Activated T-helper 2 cell treated with anti-CD3 and anti-CD28 coated beads, Interferon-gamma antibody, Interleukin-2, Interleukin-4, amounts not matched to agents 10 μg/mL and 5 μg/mL and 100 μg/mL, durations not matched to agents 14 hours and 24 hours and 36 hours (primary cell): ENCODE measurements at places on chromosomes 7 and 10.

GRCh38 chr10:97991871-97992270 is 38.5 kb downstream of the CRTAC1 start:
- no peak for DNase-seq
- H3K27me3 ChIP-seq, result peaks cover 2% of the 10 kb centered on the region
- H3K36me3 ChIP-seq, result no peaks in the 10 kb centered on the region
- H3K4me3 ChIP-seq, result no peak overlapping the region

- H3K4me3 ChIP-seq, result no peak overlapping the region
- no peaks in the 10 kb centered on the region for H3K36me3 ChIP-seq
- peaks cover 5% of the 10 kb centered on the region for H3K27me3 ChIP-seq
- H3K4me1 ChIP-seq, result peaks cover 13% of the 10 kb centered on the region
- no peak overlapping the region for H3K27ac ChIP-seq
These were observed 9.2 kb downstream of the SGMS1 start for GRCh38 chr10:50614444-50615137.

- no peak overlapping the region for H3K4me3 ChIP-seq
- no peak for DNase-seq
- H3K4me1 ChIP-seq, result no peaks in the 10 kb centered on the region
- no peak overlapping the region for H3K27ac ChIP-seq
- no peaks in the 10 kb centered on the region for H3K27me3 ChIP-seq
These were observed 411.6 kb upstream of the DPP6 start for GRCh38 chr7:153640586-153640985.

GRCh38 chr7:158648787-158649186 is 55.8 kb downstream of the NCAPG2 start:
- peaks cover 14% of the 10 kb centered on the region for H3K4me1 ChIP-seq
- H3K4me3 ChIP-seq, result no peak overlapping the region
- DNase-seq, result no peak
- H3K27ac ChIP-seq, result no peak overlapping the region
- H3K36me3 ChIP-seq, result peaks cover 80% of the 10 kb centered on the region

GRCh38 chr7:44743750-44744149 is 4.9 kb upstream of the ZMIZ2 start:
- H3K27me3 ChIP-seq, result no peaks in the 10 kb centered on the region
- H3K36me3 ChIP-seq, result no peaks in the 10 kb centered on the region
- H3K4me1 ChIP-seq, result peaks cover 8% of the 10 kb centered on the region
- DNase-seq, result no peak

DNA sequence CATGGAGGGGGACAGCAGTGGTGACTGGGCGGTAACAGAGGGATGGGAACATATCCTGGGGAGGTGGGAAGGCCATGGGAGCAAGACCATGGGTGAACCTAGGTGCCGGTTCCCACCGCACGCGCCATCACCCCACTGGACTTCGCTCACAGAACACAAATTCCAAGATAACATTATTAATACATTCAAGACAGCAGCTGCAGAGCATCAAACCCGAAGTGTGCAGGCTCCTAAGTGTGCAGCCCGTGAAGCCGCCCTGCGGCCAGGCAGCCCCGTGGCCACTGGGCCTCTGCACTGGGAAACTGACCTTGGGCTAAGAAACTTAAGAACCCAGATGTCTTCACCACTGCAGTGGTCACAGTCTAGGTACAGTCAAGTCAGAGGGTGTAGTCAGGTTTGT is 42.8 kb upstream of the ZRANB1 start:
- peaks cover 2% of the 10 kb centered on the region for H3K4me1 ChIP-seq
- peaks cover 13% of the 10 kb centered on the region for H3K27me3 ChIP-seq
- DNase-seq, result no peak
- H3K36me3 ChIP-seq, result no peaks in the 10 kb centered on the region
- H3K27ac ChIP-seq, result no peak overlapping the region

DNA sequence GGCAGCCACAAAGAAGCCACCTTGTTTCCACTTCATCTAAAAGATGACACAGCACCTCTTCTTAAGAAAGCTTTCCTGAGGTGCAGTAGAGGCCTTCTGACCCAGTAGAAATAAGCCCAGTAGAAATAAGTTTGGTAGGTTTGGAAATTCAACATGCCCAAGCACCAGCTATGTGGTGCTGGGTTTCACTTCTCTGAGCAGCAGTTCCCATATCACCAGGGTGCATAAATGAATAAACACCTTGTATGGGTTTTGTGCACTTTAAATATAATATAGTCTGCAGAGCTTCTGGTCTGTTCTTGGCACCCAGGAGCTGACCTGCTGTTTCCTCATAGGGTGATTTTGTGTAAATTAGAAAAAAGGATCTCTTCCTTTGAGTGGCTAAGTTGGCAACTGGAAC is 492.4 kb upstream of the SORCS1 start:
- no peaks in the 10 kb centered on the region for H3K27me3 ChIP-seq
- DNase-seq, result no peak
- H3K4me3 ChIP-seq, result no peak overlapping the region
- H3K36me3 ChIP-seq, result no peaks in the 10 kb centered on the region

DNA sequence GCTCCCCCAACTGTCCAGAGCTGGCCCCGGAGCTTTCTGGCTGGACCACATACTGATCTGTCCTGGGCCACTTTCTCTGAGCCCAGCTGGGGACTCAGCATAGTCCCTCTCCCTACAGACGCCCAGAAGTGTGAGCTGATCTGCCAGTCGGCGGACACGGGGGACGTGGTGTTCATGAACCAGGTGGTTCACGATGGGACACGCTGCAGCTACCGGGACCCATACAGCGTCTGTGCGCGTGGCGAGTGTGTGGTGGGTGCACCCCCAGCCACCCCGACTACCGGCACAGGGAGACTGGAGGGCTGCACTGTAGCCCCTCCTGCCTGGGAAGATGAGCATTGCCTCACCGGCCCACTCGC is 41.8 kb downstream of the TBATA start:
- peaks cover 9% of the 10 kb centered on the region for H3K4me1 ChIP-seq
- no peaks in the 10 kb centered on the region for H3K27me3 ChIP-seq
- H3K36me3 ChIP-seq, result no peaks in the 10 kb centered on the region
- H3K27ac ChIP-seq, result no peak overlapping the region

- H3K4me1 ChIP-seq, result peaks cover 14% of the 10 kb centered on the region
- H3K27me3 ChIP-seq, result no peaks in the 10 kb centered on the region
- H3K4me3 ChIP-seq, result no peak overlapping the region
- no peak for DNase-seq
- no peak overlapping the region for H3K27ac ChIP-seq
These were observed 26.9 kb downstream of the BLVRA start for GRCh38 chr7:43785420-43785819.

GRCh38 chr10:122856902-122857301 is 11.2 kb upstream of the CUZD1 start:
- H3K36me3 ChIP-seq, result peaks cover 63% of the 10 kb centered on the region
- H3K4me3 ChIP-seq, result no peak overlapping the region
- no peak for DNase-seq
- H3K27me3 ChIP-seq, result no peaks in the 10 kb centered on the region
- no peak overlapping the region for H3K27ac ChIP-seq

DNA sequence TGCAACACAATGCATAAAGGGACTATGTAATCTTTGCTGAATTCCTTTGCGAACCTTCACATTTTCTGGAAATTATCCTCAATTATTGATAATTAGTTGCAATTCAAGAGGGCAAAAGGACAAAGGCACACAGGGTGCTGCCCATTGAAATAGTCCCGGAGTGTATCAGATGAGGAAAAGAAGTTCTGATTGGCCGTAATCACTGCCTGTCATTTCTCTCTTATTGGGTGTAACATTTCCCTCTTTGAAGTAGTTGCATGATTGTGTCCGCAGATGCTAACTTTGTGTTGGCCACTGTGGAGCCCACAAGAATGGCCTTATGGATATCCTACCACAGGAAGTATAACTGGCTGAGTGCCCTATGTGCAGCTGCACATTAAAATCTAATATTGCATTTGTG is 35.1 kb upstream of the TAS2R16 start:
- no peaks in the 10 kb centered on the region for H3K27me3 ChIP-seq
- no peak overlapping the region for H3K4me3 ChIP-seq
- no peak for DNase-seq
- H3K27ac ChIP-seq, result no peak overlapping the region
- H3K36me3 ChIP-seq, result no peaks in the 10 kb centered on the region

- DNase-seq, result no peak
- H3K36me3 ChIP-seq, result peaks cover 94% of the 10 kb centered on the region
- H3K27me3 ChIP-seq, result no peaks in the 10 kb centered on the region
- H3K4me3 ChIP-seq, result no peak overlapping the region
These were observed 28.2 kb downstream of the IL2RA start for GRCh38 chr10:6033954-6034353.

DNA sequence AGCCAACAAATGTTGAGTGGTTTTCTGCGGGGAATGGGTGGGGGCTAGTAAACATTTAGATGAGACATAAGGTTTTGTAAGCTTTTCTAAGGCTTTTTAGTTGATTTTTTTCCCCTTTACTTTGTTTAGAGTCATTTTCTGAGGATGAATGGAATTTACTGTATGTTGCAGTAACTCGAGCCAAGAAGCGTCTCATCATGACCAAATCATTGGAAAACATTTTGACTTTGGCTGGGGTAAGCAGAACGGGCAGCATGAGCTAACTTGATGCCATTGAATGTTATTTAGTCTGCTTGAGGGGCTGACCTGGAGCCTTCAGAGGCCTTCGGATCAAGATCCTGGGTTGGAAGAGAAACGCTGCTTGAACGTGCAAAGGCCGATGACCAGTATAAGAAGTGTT is 37.3 kb downstream of the FBH1 start:
- H3K4me1 ChIP-seq, result peaks cover 3% of the 10 kb centered on the region
- no peak overlapping the region for H3K4me3 ChIP-seq
- H3K27me3 ChIP-seq, result no peaks in the 10 kb centered on the region
- no peak for DNase-seq
- H3K36me3 ChIP-seq, result peaks cover 70% of the 10 kb centered on the region

GRCh38 chr10:50636618-50637579 is 13.1 kb upstream of the SGMS1 start:
- peaks cover 27% of the 10 kb centered on the region for H3K4me1 ChIP-seq
- H3K4me3 ChIP-seq, result peak overlapping the region; percentile 45
- peak overlapping the region; percentile 35 for H3K27ac ChIP-seq

DNA sequence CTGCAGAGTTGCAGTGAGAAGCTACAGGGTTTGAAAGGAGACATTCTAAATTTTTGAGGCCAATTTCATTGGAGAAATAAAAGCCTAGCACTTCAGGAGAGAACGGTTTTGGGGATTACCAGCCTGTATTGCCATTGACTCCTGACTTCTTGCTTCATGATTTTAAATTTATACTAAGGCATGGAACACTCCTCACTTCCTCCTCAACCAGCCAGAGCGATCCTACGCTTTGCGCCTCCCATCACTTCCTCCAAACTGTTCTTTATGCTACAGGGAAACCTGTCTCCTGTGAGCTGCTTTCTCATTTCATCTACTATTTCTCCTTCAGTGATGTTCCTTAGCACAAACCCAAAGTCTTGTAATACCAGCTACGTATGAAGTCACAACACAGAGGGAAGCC is 495.1 kb downstream of the SUGCT start:
- H3K27ac ChIP-seq, result no peak overlapping the region
- no peak for DNase-seq
- H3K36me3 ChIP-seq, result no peaks in the 10 kb centered on the region
- no peak overlapping the region for H3K4me3 ChIP-seq

GRCh38 chr7:113122744-113123143 is 4.4 kb upstream of the SMIM30 start:
- peak overlapping the region; percentile 58 for H3K27ac ChIP-seq
- H3K4me3 ChIP-seq, result no peak overlapping the region
- H3K4me1 ChIP-seq, result peaks cover 37% of the 10 kb centered on the region

- DNase-seq, result no peak
- H3K4me1 ChIP-seq, result no peaks in the 10 kb centered on the region
- no peaks in the 10 kb centered on the region for H3K27me3 ChIP-seq
These were observed 426.4 kb downstream of the TYW1 start for GRCh38 chr7:67423065-67423464.

- peaks cover 29% of the 10 kb centered on the region for H3K4me1 ChIP-seq
- no peak for DNase-seq
- H3K4me3 ChIP-seq, result no peak overlapping the region
These were observed 174.2 kb upstream of the ZNF32 start for GRCh38 chr10:43822631-43823580.

- H3K36me3 ChIP-seq, result no peaks in the 10 kb centered on the region
- peaks cover 4% of the 10 kb centered on the region for H3K27me3 ChIP-seq
- no peak for DNase-seq
- H3K27ac ChIP-seq, result no peak overlapping the region
- no peak overlapping the region for H3K4me3 ChIP-seq
These were observed 48.5 kb upstream of the ARL4A start for GRCh38 chr7:12638851-12639456.

GRCh38 chr10:129892548-129893052 is 71.5 kb downstream of the EBF3 start:
- no peaks in the 10 kb centered on the region for H3K36me3 ChIP-seq
- no peaks in the 10 kb centered on the region for H3K4me1 ChIP-seq
- no peaks in the 10 kb centered on the region for H3K27me3 ChIP-seq
- H3K4me3 ChIP-seq, result no peak overlapping the region
- H3K27ac ChIP-seq, result no peak overlapping the region

- peak; percentile 14 for DNase-seq
- H3K4me3 ChIP-seq, result peak overlapping the region; percentile 74
- peaks cover 55% of the 10 kb centered on the region for H3K27me3 ChIP-seq
- no peaks in the 10 kb centered on the region for H3K36me3 ChIP-seq
- no peak overlapping the region for H3K27ac ChIP-seq
- peaks cover 15% of the 10 kb centered on the region for H3K4me1 ChIP-seq
These were observed 106.2 kb downstream of the SNX10 start for GRCh38 chr7:26397796-26398426.

GRCh38 chr10:123563581-123563855 is 102.6 kb upstream of the GPR26 start:
- H3K4me1 ChIP-seq, result no peaks in the 10 kb centered on the region
- H3K4me3 ChIP-seq, result no peak overlapping the region
- no peak for DNase-seq
- peaks cover 1% of the 10 kb centered on the region for H3K27me3 ChIP-seq

DNA sequence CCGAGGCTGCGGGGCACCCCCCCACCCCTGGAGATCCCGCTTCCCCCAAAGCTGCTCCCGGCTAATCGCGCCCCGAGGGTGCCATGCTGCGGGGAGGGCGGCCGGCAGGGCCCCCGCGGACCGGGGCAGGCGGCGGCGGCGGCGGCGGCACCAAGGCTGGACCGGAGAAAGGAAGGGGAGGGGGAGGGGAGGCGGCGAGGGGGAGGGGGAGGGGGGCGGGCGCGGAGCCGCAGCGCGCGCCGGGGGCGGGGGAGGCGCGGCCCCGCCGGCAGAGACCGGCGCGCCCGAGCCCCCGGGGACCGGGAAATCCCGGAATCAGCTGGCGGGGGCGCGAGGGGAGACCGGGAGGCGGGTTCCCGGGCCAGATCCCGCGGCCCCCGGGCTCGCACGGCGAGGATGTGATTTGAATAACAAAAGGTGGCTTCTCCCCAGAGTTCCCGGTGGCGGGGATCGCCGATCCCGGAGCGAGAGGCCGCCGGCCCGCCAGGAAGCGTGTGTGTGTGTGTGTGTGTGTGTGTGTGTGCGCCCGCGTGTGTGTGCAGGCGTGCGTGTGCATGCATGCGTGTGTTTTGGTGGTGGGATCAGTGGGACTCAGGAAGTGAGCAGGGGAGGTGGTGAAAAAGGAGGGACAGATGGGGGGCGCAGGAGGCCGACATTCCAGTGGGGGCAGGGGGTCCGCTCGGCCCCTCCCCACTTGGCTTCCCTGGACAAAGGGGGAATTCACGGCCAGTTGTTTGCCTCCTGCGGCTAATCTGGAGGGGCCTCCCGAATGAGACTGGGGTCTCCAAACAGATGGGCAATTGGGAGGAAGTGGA is 99.5 kb downstream of the HIP1 start:
- no peaks in the 10 kb centered on the region for H3K36me3 ChIP-seq
- peak overlapping the region; percentile 86 for H3K4me3 ChIP-seq
- peak overlapping the region; percentile 80 for H3K27ac ChIP-seq
- peak; percentile 27 for DNase-seq
